ENCODE measurements at places on chromosomes 1 and 21.

DNA sequence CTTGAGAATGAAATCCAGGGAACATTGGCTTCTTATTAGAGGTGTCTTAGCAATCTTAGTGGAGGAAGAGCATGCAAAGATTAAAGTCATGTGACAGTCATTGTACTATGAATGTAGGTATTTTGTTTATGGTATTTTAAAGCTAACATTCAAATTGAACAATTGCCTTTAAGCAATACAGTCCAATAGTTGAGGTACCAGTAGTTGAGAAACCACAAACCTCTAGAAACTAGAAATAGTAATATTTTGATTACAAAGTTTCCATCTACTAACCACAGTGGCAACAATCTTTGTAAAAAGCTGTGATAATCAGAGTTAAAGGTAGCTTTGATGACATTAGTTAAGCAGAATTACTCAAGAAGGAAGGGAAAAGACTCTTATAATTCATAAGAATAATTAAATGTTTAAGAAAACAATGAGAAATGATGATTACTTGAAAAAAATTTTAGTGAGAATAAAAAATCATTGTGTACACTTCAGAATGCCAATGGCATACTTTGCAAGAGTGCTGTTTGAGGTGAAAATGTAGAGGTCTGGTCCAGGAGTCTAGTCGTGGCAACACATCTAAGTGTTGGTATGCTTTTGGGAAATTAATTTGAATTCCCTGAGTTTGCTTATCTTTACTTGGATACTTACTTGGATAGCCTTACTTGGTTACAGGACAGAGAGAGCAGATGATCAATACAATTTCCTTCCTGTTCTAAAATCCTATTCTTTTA is 104.9 kb upstream of the PTGFR start:
- DNase-seq, result no peak

GRCh38 chr1:29470087-29470787 is 233.9 kb downstream of the PTPRU start:
- no peak for DNase-seq

DNA sequence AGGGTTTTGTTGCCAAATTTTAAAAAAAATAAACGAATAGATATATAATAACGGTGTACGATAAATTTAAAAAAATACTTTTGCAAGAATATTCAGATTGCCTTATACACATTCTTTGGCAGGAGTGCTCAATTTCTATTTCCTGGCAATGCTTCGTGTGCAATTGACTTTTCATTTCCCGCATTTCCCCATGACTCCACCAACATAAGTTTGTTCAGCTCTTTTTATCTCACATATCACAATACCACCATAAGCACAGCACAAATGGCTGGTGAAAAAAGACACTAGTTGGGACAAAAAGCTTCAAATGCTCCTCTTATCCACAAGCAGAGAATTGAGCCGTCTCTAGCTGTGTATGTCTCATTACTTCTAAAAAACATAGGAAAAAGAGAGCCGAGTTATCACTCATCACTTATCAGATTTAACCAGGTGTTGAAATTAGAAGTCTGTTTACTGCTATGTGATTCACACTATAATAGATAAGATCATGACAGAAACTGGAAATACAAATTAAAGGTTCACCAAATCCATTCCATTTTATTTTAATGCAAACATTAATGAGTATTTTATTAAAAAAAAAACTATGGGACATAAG is 28.9 kb upstream of the RGS1 start:
- peak; percentile 9 for DNase-seq

GRCh38 chr1:173330149-173330951 is 123.2 kb upstream of the TNFSF4 start:
- DNase-seq, result peak; percentile 80

GRCh38 chr1:209546390-209547085 is 37.0 kb upstream of the CAMK1G start:
- DNase-seq, result no peak

- DNase-seq, result no peak
Observed at GRCh38 chr1:100565533-100565932, 27.6 kb downstream of the GPR88 start.

DNA sequence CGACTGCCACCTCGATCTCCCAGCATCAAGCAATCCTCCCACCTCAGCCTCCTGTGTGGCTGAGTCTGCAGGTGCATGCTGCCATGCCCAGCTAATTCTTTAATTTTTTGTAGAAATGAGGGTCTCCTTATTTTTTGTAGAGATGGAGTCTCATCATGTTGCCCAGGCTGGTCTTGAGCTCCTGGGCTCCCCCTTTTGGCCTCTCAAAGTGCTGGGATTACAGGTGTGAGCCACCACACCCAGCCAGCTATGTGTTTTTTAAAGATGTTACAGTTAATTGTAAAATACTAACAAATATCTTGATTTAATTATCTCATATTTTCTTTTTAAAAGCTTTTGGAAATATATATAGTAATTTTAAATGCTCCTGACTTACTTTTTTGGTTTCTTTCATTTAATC is 181.3 kb upstream of the DMRTA2 start:
- DNase-seq, result no peak

GRCh38 chr1:31788825-31789256 is 24.7 kb upstream of the ADGRB2 start:
- no peak for DNase-seq

DNA sequence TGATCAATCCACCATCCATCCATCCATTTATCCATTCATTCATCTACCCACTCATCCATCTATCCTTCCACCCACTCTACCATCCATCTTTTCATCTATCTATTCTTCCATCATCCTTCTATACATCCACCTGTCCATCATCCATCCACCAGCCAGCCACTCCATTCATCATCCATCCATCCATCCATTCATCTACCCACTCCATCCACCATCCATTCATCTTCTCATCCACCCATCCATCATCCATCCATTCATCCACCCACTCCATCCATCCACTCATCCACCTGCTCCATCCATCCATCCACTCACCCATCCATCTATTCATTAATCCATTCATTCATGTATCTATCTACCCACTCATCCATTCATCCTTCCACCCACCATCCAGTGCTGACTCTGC is 127.9 kb upstream of the TMPRSS2 start:
- no peak for DNase-seq

GRCh38 chr1:159778266-159778665 is 2.5 kb upstream of the DUSP23 start:
- DNase-seq, result no peak

GRCh38 chr21:36104317-36105300 is 30.3 kb upstream of the CBR3 start:
- DNase-seq, result peak; percentile 66

- peak; percentile 1 for DNase-seq
Observed at GRCh38 chr1:75237316-75237715, 103.1 kb downstream of the LHX8 start.

DNA sequence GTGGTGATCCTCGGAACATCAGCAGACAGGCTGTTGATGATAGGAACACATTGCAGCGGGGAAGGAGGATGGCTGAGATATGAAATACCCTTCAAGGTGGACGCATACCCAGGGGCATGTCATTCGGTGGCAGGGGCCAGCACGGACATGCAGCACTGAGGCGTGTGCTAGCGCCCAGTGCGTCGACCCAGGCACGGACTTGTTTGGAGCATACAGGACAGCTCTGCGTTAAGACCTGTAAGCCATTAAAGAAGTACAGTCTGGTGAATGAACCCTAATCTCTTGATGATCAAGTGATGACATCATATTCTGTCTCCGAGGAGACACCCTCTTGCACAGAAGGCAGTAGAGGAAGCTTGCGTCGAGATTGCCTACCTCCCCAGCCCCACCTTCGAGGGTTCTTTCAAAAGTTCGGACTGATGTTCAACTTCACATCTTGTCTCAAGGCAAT is 63.6 kb upstream of the KIF26B start:
- no peak for DNase-seq

GRCh38 chr21:45200031-45200430 is 87.7 kb downstream of the POFUT2 start:
- DNase-seq, result no peak

- no peak for DNase-seq
Observed at GRCh38 chr1:87170931-87171598, 157.6 kb upstream of the LMO4 start.

DNA sequence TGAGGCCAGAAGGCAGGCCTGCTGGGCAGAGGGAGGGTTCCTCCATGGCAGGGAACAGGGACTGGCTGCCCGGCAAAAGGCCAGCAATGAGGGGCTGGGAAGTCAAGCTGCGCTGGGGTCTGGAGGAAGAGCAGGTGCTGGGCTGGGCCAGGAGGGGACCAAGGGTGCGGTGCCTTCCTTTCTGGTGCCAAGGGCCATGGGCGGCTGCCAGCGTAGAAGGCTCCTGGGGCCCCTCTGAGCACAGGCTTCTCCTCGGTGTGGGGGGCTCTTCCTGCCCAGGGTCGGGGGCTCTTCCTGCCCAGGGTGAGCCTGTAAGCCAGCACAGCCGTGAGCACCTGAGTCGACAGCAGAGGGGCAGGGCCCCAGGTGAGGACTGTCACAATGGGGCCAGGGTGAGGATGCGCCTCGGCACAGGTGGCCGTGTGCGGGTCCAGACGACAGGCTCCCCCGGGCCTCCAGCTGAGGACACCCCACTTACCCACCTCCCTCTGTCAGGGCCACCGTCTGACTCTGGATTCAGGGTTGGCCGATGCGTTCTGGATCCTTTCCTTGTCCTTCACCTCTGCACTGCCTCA is 10.7 kb upstream of the DNMT3L start:
- DNase-seq, result no peak

GRCh38 chr1:6859415-6860343 is 74.4 kb downstream of the CAMTA1 start:
- DNase-seq, result no peak

GRCh38 chr1:229230893-229231753 is 39.8 kb upstream of the RAB4A start:
- DNase-seq, result no peak

GRCh38 chr1:68331117-68331865 is 99.0 kb upstream of the WLS start:
- DNase-seq, result no peak

GRCh38 chr1:101407505-101408211 is 170.8 kb downstream of the S1PR1 start:
- peak; percentile 23 for DNase-seq

GRCh38 chr21:26281506-26281905 is 110.9 kb upstream of the APP start:
- no peak for DNase-seq

GRCh38 chr21:37886120-37886519 is 30.1 kb downstream of the KCNJ6 start:
- DNase-seq, result no peak

GRCh38 chr1:197633447-197634078 is 141.7 kb downstream of the DENND1B start:
- no peak for DNase-seq

DNA sequence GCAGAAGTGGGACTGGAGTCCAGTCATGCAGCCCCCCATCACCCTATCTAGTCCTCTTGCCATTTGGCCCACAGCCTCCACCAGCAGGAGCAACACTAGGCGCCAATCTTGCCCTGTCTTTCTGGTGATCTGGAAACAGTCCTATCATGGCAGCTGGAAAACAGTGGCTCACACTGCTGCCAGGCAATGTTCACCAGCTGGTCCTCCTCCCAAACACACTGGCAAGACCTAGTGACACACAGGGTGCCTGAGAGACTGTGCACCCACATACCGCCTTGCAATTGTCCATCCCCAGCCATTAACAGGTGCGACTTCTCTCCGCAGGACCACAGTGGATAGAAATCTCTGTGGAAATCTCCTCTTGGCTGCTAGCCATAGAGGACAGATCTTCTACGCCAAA is 105.5 kb downstream of the HIVEP3 start:
- DNase-seq, result no peak

DNA sequence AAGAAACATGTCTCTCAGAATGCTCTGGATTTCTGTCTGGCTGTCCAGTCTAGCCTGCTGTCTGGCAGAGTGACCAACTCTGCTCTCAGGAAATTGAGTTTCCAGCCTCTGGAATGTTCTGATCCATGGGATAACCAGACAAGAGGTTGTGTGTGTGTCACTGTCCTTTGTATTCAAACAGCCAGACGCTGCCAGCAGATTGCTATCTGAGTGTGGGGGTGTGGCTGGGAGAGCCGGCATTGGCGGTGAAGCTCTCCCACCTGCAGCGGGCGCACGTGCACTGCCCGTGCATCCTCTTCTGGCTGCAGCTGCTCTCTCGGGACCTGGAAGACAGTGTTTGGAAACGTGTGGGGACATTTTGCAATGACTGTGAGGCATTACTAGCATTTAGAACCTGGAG is 26.1 kb downstream of the PKP1 start:
- DNase-seq, result peak; percentile 71

GRCh38 chr1:157403608-157404007 is 148.7 kb downstream of the FCRL5 start:
- DNase-seq, result no peak

- DNase-seq, result no peak
Observed at GRCh38 chr1:43512681-43513080, 18.0 kb upstream of the PTPRF start.

GRCh38 chr1:188425687-188426086 is 1596.9 kb downstream of the PLA2G4A start:
- DNase-seq, result no peak

DNA sequence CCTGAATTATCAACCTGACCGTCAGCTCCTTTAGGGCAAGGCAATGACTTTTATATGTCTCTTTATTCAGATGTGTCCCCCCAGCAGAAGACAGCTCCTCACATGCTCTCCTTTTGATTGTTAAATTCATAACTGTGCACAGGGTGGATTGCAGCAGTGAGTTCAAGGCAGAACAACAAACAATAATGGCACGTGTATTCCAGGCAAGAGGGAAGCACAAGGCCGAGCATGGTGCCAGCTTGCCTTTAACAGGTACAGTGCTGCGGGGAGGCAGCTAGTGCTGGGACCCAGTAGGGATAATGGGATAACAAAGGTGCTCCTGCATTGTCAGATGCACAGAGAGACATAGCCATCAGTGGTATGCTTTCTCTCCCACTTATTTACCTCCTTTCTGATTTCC is 248.4 kb downstream of the RHOU start:
- no peak for DNase-seq

GRCh38 chr21:43953021-43953420 is 59.1 kb upstream of the TRAPPC10 start:
- DNase-seq, result no peak

DNA sequence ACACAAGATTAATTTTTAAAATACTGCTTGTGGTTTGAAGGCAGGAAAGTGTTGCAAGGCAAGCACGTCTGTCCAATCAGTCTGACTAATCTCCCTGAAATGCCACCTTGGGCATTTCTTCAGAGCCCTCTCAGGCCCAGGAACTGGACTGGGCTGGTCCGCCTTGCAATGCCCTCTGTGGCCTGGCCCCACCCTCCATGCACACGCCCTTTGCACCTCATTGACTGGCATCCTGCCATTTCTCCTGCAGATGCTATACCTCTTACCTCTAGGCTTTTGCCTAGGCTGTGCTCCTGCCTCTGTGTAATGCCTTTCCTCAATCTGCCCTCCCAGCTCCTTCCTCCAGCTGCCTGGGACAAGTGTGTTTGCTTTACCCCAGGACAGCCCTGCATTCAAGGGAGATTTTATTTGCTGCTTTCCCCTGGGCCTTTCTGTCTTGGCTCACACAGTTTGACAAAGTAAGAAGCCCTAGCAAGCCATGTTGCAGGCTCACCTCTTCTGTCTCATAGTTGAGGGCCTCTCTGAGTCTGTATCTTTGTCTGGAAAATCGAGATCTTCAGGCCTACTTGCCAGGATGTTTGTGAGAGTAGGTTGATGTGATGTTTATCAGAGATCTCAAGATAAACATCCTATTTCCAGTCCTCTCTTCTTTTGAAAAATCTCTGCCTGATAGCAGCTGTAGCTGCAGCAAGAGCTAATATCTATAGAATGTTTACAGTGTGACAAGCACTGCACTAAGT is 149.2 kb upstream of the JUN start:
- peak; percentile 54 for DNase-seq

Data from hematopoietic multipotent progenitor cell treated with erythropoietin and hydrocortisone succinate and interleukin-3 and kit ligand, for 6 days (in vitro differentiated cells).